ENCODE measurements at places on chromosomes 16 and 17.
A peak's percentile ranks its signal among the peaks of the same experiment; 100 is the strongest.

DNA sequence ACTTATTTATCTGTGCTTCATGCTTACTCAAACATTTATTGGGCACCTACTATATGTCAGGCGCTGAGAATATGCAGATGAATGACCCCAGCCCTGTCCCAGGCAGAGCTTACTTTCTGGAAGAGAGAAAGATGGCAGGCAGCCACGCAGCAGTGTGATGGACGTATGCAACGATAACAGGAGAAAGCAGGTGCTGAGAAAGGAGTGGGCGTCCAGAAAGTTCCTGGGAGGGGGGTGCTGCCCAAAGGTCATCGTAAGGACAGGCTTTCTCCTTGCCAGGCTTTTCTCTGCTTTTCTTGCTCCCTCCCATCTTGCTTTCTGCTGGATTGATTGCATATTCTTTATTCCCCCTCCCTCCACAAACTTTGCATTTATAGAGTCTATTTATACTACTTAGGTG lies 124.5 kb downstream of the GAS7 start:
- no peak overlapping the region for H3K4me3 ChIP-seq
- DNase-seq: peak; percentile 64
- H3K4me1 ChIP-seq: peaks cover 12% of the 10 kb centered on the region
- H3K27me3 ChIP-seq: no peaks in the 10 kb centered on the region
- no peak overlapping the region for H3K27ac ChIP-seq

DNA sequence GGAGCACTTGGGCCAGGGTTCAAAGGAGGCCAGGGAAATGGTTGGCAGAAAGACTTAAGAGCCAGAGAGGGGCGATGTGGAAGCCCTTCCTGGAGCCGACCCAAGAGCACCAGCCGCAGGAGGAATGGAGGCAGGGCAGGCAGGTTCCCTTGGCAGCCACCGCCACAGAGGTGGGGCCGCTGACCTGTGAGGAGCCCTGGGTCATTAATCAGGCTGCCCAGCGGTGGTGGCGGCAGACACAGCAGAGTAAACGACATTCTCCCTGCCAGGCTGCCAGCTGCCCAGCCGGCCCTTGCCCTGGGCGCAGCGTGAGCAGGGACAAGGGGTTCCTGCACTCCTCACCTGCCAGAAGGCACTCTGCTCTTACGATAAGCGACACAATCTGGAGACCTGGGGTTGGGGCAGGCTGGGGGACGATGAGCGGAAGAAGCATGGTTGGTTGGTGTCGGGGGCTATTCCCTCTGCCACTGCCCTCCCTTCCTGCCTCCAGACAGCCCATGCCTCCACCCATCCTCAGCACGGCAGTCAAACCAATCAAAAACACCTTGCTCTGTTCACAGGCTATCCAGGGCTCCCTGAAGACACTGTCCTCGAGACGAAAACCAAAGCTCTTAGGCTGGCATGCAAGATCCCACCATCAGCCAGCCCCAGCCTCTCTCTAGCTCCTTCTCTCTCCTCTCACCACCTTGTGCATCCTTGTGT lies 40.9 kb downstream of the PLXDC1 start:
- DNase-seq: no peak
- no peaks in the 10 kb centered on the region for H3K4me1 ChIP-seq
- no peak overlapping the region for H3K27ac ChIP-seq
- no peak overlapping the region for H3K4me3 ChIP-seq

DNA sequence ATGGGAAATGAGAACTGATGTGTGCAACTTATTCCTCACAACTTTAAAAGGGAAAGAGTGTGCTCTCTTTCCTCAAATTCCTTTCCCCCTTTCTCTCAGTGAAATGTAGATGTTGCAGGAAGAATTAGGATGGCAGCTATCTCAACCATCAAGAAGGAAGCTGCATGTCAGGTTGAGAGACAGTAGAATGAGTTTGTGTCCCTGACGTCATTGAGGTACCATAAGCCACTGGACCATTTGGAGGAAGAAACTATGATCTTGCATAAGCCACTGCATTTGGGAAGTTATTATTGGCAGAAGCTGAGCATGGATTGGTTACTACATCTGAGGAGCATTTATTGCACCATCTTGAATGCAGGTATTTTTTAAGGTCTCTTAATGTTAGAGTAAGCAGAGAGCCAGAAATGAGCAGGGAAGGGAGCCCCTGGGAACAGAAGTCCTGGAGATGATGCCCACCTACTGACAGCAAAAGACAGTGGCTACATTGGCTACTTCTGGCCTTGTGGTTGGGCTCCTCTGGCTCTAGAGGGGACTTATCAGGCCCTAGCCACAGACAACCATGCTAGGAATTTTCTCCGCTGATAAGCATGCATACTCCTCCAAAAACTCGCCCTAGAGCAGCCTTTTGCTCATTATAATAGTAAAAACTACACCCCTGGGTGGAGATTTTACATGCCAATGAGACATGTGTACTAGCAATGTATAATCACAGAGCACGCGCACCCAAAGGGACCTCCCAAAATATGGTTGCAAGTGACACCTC lies 249.0 kb upstream of the SALL1 start:
- H3K27ac ChIP-seq: no peak overlapping the region
- H3K27me3 ChIP-seq: no peaks in the 10 kb centered on the region
- no peaks in the 10 kb centered on the region for H3K4me1 ChIP-seq
- no peaks in the 10 kb centered on the region for H3K36me3 ChIP-seq

DNA sequence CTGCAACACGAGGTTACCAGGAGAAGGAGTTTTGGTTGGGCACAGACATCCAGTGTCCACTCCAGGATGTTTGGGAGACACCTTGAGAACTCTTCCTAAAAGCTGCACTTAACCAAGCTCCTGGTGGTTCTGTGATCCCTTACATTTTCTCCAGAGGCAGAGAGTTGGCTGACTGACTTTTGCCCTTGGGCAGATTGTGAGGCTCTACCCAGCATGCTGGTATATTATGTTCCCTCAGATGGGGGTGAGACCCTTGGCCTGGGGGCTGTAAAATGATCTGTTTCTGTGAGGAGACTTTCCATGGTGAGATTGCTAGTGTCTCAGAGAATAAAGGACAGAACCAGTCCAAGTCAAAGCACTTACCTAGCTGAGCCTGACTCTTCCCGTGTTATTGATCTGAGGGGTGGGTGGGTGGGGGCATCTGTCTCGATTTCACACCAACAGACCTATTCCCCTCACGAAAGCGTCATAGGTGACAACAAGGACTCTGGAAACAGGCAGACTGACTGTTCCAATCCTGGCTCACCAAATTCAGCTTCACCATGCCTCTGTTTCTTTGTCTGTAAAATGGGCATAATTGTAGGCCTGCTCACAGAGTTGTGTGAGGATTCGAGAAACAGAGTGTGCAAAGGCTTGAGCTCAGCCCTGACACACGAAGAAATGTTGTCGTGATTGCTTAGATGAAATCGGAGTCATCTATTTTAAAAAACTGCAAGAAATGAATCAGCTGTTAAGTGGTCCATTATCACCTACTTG lies 12.2 kb downstream of the USB1 start:
- H3K27ac ChIP-seq: no peak overlapping the region
- H3K4me3 ChIP-seq: no peak overlapping the region
- no peaks in the 10 kb centered on the region for H3K27me3 ChIP-seq
- peaks cover 50% of the 10 kb centered on the region for H3K36me3 ChIP-seq

- H3K36me3 ChIP-seq: no peaks in the 10 kb centered on the region
- H3K27ac ChIP-seq: peak overlapping the region; percentile 76
- DNase-seq: no peak
- H3K4me3 ChIP-seq: no peak overlapping the region
- H3K27me3 ChIP-seq: no peaks in the 10 kb centered on the region
Observed at GRCh38 chr16:17396762-17397498, 73.8 kb downstream of the XYLT1 start.

All from heart left ventricle (tissue), 16 donors.